Umbilical cord (tissue), 2 donors: ENCODE measurements at places on chromosomes 4 and X. TPM values are rescaled to one million over a fixed set of nuclear protein-coding genes. Genes with fewer than 3 reads are reported as not detected.

GRCh38 chrX:14027036-14027435 is 2.7 kb downstream of the GEMIN8 start:
- no peak for DNase-seq

DNA sequence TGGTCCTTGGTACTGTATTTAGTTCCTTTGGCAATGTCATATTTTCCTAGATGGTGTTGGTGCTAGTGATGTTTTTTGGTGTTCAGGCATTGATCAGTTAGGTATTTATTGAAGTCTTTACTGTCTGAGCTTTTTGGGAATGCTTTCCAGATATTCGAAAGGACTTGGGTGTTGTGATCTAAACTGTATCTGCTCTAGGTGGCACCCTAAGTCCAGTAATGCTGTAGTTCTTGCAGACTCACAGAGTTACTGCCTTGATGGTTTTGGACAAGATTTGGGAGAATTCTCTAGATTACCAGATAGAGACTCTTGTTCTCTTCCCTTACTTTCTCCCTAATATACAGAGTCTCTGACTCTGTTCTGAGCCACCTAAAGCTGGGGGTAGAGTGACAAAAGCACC is 513.6 kb upstream of the PITX2 start:
- no peak for DNase-seq

ARHGAP24 gene
- total RNA-seq, result 124 TPM

DNA sequence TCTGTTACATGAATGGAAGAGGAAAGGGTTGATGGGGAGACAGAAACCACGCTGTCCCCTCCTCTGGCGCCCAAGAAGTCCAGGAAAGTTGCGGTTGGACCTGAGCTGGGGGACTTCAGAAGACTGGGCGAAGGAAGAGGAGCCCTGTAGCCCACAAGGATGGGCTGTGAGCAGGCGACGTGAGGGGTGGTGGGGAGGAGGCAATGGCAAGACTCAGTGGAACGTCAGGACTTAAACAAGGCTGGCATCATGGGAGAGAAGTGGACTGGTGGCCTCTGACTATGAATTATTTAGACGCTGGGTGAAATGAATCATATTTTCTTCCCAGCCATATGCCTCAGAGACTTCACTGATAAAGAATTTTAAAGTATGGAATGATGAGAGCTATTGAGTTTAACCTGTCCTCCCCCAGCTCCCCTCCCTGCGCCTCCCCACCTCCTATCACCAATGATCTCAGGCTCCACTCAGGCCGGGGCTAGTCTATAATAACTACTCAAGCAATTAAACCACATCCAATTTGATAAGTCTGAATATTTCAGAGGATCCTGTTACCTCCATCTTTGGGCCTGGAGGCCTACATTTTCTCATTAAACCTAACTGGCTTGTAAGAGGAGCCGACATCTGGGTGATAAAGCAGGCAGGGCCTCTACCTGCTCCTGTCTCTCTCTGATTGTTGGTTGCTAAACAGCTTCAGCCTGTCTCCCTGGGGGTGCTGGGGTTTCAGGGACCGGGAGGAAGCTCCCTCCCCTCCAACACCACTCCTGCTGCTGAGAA is 63.6 kb downstream of the SMIM20 start:
- no peak for DNase-seq

DNA sequence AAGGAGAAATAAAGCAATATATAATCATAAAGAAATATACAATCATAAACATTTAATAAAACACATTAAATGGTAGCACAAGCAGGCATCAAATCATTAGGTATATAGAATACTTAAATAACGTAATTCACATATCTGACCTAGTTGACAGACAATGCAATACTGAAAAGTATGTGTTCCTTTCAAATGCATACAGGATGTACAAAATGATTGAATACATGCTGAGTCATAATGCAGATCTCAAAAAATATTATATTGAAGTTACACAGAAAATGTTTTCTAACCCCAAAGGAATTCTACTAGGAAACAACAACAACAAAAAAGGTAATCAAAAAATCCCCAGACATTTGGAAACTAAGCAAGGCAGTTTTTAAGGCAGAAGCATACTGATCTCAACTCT is 1072.0 kb upstream of the INTU start:
- DNase-seq, result no peak
